ENCODE measurements at places on chromosomes 4 and X. TPM values are rescaled to one million over a fixed set of nuclear protein-coding genes. Genes with fewer than 3 reads are reported as not detected.

Gene EDA
- 3.3 TPM for total RNA-seq

Gene SLITRK2
- 0.20 TPM for total RNA-seq

Gene MAGEE2
- not detected for total RNA-seq

Gene GYPA
- total RNA-seq = not detected

Gene FGB
- total RNA-seq = not detected

Gene ARHGEF38
- 16.4 TPM for total RNA-seq

DNA sequence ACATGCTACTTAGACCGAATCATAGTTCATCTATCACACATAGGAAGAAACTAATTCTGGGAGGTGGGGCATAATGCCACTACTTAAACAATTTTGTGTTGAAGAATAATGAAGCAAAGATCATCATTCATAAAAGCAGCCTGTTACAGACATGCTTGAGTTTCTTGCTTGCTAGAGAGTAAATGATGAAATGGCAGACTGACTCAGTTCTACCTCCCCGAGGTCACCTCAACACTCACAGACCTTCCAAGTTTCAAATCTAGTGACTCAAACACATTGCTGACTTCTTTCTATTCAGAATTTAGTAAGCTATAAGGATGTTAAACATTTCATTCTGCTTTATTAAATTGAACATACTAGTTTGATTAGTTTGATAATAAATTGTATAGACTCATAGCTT lies 636.5 kb upstream of the FRG1 start:
- no peak overlapping the region for H3K27ac ChIP-seq
- no peaks in the 10 kb centered on the region for H3K4me1 ChIP-seq
- no peaks in the 10 kb centered on the region for H3K36me3 ChIP-seq
- H3K27me3 ChIP-seq = no peaks in the 10 kb centered on the region
- H3K4me3 ChIP-seq = no peak overlapping the region

DNA sequence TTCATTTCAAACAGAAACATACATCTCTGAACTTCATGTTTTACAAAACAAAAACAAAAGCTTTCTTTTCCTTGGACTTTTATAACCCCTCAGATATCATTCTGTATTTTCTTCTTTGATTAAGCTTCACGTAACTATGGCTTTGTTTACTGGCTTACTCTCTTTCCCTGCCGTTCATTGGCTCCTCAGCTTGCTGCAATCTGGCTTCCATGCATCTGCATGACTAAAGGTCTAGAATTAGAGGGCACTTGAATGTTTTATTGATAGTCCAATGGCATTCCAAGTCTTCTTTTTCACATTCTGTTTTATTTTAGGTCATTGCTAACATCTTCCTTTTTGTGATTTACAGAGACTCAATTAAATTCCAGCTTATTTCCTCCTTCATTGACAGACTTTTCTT lies 487.6 kb downstream of the GRXCR1 start:
- H3K36me3 ChIP-seq = no peaks in the 10 kb centered on the region
- DNase-seq = no peak
- no peaks in the 10 kb centered on the region for H3K4me1 ChIP-seq
- no peak overlapping the region for H3K27ac ChIP-seq

DNA sequence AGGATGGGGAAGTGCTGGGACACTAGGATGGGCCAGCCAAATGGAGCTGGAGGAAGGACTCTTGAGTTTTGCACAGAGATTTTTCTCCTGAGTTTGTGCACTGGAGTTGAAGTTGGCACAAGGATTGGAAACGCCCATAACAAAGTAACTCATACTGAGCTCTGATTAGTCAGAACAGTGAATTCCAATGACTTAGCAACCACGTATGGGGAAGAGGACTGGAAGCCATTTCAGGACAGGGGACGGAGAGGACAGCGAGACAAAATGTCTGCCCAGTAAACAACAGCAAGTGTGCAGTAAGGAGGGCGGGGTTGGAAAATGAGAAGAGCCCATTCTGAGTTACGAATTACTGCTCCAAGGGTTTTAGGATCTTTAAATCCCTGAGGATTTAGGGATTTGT lies 5.9 kb downstream of the RIPPLY1 start:
- no peaks in the 10 kb centered on the region for H3K27me3 ChIP-seq
- no peaks in the 10 kb centered on the region for H3K4me1 ChIP-seq
- H3K4me3 ChIP-seq = no peak overlapping the region
- H3K36me3 ChIP-seq = no peaks in the 10 kb centered on the region

- no peaks in the 10 kb centered on the region for H3K36me3 ChIP-seq
- no peak overlapping the region for H3K27ac ChIP-seq
- no peak for DNase-seq
Observed at GRCh38 chr4:185016101-185016940, 2.0 kb upstream of the HELT start.

DNA sequence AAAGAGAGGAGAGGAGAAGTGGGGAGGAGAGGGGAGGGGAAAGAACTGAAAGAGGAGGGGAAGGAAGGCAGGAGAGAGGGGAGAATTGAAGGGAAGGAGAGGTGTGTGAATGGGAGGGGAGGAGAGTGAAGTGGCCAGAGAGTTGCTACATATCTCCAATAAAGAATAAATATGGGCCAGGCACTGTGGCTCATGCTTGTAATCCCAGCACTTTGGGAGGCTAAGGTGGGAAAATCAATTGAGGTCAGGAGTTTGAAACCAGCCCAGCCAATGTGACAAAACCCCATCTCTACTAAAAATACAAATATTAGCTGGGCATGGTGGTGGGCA lies 482.4 kb downstream of the NAF1 start:
- no peaks in the 10 kb centered on the region for H3K36me3 ChIP-seq
- H3K27ac ChIP-seq = no peak overlapping the region
- no peak overlapping the region for H3K4me3 ChIP-seq
- no peak for DNase-seq
- no peaks in the 10 kb centered on the region for H3K27me3 ChIP-seq
- no peaks in the 10 kb centered on the region for H3K4me1 ChIP-seq

DNA sequence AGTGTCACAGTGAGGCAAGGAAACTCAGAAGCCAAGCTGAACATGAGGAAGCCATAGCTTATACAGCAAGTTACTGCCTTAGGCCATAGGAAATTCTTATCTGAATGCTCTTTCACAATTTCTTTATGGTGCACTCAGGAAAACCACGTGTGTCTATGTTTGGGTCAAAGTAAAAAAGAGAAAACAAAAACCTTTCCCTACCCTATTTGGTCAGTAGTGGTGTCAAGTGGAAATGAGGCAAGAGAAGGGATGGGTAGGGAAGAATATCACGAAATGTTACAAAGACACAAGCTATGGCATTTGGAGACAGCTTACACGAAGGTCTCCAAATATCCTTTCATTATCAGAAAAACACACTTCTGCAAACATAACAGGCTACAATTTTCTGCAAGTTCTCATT lies 83.4 kb upstream of the INPP4B start:
- H3K27ac ChIP-seq = no peak overlapping the region
- DNase-seq = no peak
- no peaks in the 10 kb centered on the region for H3K27me3 ChIP-seq
- no peak overlapping the region for H3K4me3 ChIP-seq

DNA sequence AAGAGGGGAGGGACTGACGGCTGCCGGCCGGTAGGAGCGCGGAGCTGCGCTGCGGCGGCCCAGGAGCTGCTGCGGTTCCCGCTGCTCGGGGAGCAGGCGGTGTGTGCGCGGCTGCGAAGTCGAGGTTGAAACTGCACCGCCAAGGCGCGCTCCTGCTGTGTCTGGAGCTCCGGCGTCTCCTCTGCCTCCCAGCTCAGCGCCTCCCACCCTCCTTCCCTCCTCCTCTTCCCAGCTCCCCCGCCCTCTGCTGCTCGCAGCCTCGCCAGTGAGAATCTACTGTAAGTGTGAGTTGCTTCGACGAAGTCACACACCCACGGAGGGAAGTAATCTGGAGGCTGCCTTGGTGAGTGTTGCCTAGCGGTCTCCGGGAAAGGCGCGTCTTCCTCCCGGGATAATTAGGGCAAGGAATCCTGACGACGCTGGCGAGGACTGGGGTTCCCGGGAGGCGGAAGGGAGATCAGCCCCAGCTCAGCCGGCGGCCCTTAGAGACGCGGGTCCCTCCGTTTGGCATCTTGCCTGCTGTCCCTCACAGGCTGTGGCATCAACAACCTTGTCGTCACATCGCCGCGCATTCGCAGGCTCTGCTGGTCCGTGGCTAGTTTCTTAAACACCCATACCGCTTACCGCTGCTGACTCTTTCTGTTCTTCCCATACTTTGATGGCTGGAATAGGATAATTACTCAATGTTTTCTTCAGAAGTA lies at the start of gene EPHA5:
Gene EPHA5, minus strand, starts transcription at position 159 of the 701 bp plus-strand sequence. CDS start 747 bp downstream, outside the sequence.
- no peak within 1 kb of the TSS for H3K27ac ChIP-seq
- peaks cover 30% of the 10 kb centered on the region for H3K4me1 ChIP-seq
- peak within 1 kb of the TSS; percentile 34 for H3K4me3 ChIP-seq
- peak; percentile 28 for DNase-seq
- no peaks in the 10 kb centered on the region for H3K36me3 ChIP-seq

- no peak overlapping the region for H3K27ac ChIP-seq
- no peaks in the 10 kb centered on the region for H3K4me1 ChIP-seq
- no peak for DNase-seq
- H3K4me3 ChIP-seq = no peak overlapping the region
- no peaks in the 10 kb centered on the region for H3K27me3 ChIP-seq
Observed at GRCh38 chr4:37465296-37465695, 220.8 kb downstream of the NWD2 start.

DNA sequence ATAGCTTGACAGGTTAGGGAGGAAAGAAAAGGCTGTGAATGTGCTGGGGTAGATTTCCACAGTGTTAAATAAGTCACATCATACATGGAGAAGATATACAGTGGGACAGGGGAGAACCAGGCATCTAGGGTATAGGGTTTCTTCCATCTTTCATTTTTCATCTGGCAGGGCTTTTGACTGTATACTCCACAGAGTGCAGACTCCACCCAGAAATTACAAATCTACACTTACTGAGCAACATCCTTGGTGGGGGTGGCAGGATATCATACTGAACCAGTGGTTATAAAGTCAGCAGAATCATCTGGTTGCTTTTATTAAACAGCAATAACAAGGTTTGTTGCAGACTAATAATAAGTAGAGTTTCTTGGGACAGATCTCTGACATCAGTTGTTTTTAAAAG lies 154.2 kb downstream of the NPNT start:
- H3K36me3 ChIP-seq = no peaks in the 10 kb centered on the region
- no peak overlapping the region for H3K4me3 ChIP-seq
- no peaks in the 10 kb centered on the region for H3K4me1 ChIP-seq
- no peaks in the 10 kb centered on the region for H3K27me3 ChIP-seq
- DNase-seq = no peak
- no peak overlapping the region for H3K27ac ChIP-seq

DNA sequence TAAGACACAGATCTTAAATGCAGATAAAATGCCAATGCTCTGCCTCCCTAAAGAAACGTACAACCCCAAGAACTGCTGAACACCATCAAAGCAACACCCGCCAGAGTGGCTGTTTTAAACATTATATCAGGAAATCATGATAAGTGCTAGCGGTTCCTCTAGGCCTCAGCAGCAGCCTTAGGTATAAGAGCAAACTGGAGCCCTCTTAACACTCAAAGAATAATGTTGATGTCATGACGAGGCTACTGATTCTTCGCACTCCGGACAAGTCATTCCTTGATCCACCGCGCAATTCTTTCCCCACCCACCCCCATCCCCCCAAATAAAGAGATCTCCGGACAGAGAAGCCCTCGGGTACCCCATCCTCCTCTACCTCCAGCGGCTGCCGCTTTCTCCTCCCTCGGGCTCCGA lies 507 bp downstream of the LIN54 start:
- H3K27ac ChIP-seq = peak overlapping the region; percentile 90
- no peaks in the 10 kb centered on the region for H3K27me3 ChIP-seq
- H3K36me3 ChIP-seq = no peaks in the 10 kb centered on the region
- H3K4me3 ChIP-seq = peak overlapping the region; percentile 84
- peaks cover 35% of the 10 kb centered on the region for H3K4me1 ChIP-seq

DNA sequence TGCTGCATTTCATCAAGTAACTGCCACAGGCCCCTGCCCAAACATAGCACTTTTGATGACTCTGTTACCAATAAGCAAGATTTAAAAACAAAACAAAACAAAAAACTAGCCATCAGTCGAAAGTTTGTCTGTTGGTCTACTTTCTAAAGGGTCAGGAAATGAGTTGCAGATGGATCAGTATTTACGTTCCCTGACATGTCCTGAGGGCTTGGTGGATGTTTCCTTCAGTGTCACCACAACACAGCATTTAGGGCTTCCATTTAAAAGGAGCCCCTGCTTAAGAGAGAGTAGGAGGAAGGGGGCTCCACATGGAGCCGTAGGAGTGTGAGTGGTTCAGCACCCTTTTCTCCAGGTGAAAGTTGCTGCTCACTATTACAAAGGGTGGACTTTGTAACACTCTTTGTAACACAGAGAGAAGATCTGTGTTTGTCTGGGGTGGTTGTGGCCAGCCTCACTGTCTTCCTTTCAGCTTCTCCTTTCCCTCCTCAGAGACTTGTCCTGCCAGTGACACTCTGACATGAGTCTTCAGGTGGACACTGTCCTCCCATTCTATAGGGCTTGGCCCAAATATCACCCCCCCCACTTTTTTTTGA lies 167.5 kb upstream of the PDE5A start:
- H3K27ac ChIP-seq = no peak overlapping the region
- DNase-seq = no peak
- no peak overlapping the region for H3K4me3 ChIP-seq
- no peaks in the 10 kb centered on the region for H3K27me3 ChIP-seq

GRCh38 chr4:74543231-74543781 lies 98.4 kb downstream of the AREG start:
- no peak for DNase-seq
- no peak overlapping the region for H3K27ac ChIP-seq
- no peaks in the 10 kb centered on the region for H3K27me3 ChIP-seq
- H3K4me3 ChIP-seq = no peak overlapping the region
- peaks cover 23% of the 10 kb centered on the region for H3K4me1 ChIP-seq

DNA sequence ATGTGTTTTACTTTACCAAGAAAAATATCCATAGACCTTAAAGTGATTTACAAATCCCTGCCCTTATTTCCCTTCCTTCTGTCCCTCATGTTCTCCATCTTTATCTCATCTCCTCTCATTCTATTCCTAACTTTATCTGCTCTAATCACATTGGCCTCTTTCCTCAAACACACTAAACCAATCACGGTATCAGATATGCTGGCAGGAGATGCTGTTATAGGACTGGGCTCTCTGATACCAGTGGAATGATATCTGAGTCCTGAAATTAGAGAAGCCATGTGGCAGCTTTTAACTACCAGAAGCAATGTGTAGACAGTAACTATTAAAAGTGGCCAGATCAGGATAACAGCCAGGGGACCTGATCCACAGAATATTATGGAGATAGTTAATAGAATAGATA lies 49.9 kb upstream of the GIMD1 start:
- no peaks in the 10 kb centered on the region for H3K4me1 ChIP-seq
- no peak for DNase-seq
- no peak overlapping the region for H3K4me3 ChIP-seq
- H3K36me3 ChIP-seq = no peaks in the 10 kb centered on the region
- H3K27me3 ChIP-seq = no peaks in the 10 kb centered on the region

- no peaks in the 10 kb centered on the region for H3K27me3 ChIP-seq
- no peak overlapping the region for H3K4me3 ChIP-seq
- H3K27ac ChIP-seq = no peak overlapping the region
- DNase-seq = no peak
Observed at GRCh38 chr4:181685461-181685860, 557.7 kb upstream of the TENM3 start.

DNA sequence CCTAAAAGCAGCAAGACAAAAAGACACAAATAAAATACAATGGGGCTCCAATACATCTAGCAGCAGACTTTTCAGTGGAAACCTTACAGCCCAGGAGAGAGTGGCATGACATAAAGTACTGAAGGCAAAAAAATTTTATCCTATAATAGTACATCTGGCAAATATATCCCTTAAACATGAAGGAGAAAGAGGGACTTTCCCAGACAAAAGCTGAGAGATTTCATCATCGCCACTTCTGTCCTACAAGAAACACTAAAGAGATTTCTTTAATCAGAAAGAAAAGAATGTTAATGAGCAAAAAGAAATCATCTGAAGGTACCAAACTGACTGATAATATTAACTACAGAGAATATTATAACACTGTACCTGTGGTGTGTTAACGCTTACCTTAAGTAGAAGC lies 86.4 kb downstream of the ANKRD17 start:
- H3K4me3 ChIP-seq = no peak overlapping the region
- DNase-seq = no peak
- no peaks in the 10 kb centered on the region for H3K4me1 ChIP-seq
- peaks cover 8% of the 10 kb centered on the region for H3K36me3 ChIP-seq

Data from upper lobe of left lung (tissue), 6 donors.